HL-60 (cell line): ENCODE measurements at places on chromosomes 1 and 21.
A peak's percentile ranks its signal among the peaks of the same experiment; 100 is the strongest.

DNA sequence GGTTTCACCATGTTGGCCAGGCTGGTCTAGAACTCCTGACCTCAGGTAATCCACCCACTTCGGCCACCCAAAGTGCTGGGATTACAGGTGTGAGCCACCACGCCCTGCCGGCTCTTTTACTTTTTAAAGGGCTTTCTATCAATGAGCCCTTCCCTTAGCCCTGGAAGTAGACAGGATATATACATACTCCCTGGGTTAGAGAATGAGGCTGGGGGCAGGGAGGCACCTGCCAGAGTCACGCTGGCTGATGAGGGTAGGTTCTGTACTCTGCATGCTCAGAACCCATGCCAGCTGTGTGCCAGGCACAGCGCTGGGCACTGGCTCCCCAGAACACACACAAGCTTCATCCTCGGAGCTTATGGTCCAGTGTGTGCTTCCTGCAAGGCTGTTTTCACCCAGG is 113.6 kb upstream of the IPO9 start:
- no peak for DNase-seq

DNA sequence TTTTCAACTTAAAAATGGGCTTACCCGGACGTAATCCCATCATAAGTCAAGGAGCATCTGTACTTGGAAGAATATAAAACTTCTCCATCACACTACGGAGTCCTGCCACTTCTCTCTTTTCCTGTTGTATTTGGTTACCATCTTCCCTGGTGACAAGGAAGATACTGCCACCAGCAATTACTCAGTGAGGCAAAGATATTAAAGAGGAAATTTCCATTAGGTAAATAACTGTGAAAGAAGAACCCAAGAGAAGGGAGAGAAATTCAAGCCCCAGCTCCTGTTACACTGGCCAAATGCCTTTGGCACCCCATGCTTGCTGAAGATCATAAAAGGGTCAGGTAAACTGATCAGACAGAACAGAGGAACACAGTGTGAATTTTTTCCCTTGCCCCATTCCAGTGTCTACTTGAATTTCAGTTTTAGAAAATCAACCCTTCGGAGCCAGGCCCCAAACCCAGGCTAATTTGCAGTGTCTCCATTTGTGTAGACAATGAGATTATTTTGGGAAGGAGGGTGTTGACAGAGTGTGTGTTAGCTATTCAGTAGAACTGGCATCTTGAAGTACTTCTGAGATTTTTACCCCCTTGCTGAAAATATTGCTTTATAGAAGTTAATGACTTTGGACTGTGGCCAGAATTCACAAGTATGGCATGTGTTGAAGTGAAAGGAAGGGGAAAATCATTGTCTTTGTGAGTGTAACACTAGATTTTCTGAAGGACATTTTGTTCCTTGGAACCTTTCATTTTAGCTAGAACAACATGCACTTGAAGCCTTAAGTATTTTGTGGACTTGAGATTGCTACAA is 167.1 kb downstream of the DHRS3 start:
- no peak for DNase-seq

DNA sequence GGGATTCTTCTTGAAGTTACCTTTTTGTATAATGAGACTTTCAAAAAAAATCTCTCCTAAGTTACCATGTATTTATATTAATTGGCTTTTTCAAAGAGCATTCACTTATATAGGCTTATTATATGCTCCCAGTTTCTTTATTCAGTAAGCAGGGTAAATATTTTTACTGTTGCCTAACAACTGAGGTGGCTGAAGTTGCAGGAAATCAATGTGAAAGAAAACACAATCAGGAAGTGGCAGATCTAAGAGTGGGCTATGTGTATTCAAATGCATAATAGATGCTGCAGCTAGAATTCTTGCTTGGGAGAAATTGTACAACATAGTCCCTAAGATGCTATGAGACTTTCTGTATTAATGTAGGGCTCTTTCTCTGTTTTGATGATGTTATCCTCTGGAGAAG is 606.9 kb downstream of the NUF2 start:
- DNase-seq, result no peak

- DNase-seq, result no peak
Measured at GRCh38 chr1:198563583-198563982, 23.1 kb upstream of the ATP6V1G3 start.

- DNase-seq, result no peak
Measured at GRCh38 chr1:156399355-156400125, 30.5 kb downstream of the RHBG start.

GRCh38 chr1:226981838-226982237 is 41.7 kb downstream of the COQ8A start:
- no peak for DNase-seq

DNA sequence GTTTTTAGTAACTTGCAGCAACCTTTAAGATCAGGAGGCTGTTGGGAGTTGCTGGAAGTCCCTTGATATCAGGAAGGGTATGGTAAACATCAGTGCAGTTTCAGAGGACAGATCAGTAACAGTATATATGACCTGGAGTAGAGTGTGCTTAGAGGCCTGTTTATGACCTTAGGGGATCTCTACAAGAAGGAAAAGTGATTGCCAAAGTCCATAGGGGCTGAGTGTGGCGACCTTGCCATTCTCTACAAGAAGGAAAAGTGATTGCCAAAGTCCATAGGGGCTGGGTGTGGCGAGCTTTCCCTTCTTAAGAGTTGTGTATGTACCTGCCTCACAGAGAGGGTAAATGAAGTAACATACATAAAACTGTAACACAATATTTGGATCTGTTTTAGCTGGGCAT is 28.5 kb upstream of the AXDND1 start:
- no peak for DNase-seq

GRCh38 chr1:19860418-19860817 is 21.8 kb upstream of the OTUD3 start:
- no peak for DNase-seq

- no peak for DNase-seq
Measured at GRCh38 chr1:233086961-233087881, 136.8 kb downstream of the NTPCR start.

- DNase-seq, result no peak
Measured at GRCh38 chr1:65050735-65051134, 84.4 kb upstream of the JAK1 start.

- peak; percentile 25 for DNase-seq
Measured at GRCh38 chr21:15826147-15826780, 96.5 kb downstream of the USP25 start.
